ENCODE measurements at places on chromosomes 6 and 20.

- DNase-seq: no peak
These were observed 123.9 kb downstream of the MAP3K4 start for GRCh38 chr6:161115468-161115867.

- no peak for DNase-seq
These were observed 17.2 kb downstream of the CTNNBL1 start for GRCh38 chr20:37711001-37711400.

DNA sequence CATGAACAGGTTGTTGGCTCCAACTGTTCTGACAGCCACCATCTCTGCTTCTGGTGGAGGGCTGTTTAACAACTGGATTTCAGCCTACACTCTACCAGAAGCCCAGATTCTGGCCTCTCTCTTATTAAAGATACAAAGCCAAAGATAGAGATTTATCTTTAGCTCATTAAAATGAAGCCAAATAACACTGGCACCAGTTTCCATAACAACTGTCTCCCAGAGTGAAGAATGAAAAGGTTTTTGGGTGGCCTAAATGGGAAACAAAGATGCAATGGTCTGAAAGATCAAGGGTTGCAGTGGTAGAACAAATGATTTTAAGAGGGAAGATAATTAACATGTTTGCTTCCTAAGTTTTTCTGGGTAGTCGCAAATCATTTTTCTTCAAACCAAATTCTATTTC lies 3.2 kb upstream of the SMPDL3A start:
- DNase-seq: no peak

GRCh38 chr6:109446072-109446471 lies 5.5 kb downstream of the SMPD2 start:
- no peak for DNase-seq

- peak; percentile 67 for DNase-seq
These were observed 2.0 kb downstream of the ZNF335 start for GRCh38 chr20:45969712-45970634.

- DNase-seq: peak; percentile 40
These were observed 44.3 kb downstream of the TRERF1 start for GRCh38 chr6:42407379-42407778.

DNA sequence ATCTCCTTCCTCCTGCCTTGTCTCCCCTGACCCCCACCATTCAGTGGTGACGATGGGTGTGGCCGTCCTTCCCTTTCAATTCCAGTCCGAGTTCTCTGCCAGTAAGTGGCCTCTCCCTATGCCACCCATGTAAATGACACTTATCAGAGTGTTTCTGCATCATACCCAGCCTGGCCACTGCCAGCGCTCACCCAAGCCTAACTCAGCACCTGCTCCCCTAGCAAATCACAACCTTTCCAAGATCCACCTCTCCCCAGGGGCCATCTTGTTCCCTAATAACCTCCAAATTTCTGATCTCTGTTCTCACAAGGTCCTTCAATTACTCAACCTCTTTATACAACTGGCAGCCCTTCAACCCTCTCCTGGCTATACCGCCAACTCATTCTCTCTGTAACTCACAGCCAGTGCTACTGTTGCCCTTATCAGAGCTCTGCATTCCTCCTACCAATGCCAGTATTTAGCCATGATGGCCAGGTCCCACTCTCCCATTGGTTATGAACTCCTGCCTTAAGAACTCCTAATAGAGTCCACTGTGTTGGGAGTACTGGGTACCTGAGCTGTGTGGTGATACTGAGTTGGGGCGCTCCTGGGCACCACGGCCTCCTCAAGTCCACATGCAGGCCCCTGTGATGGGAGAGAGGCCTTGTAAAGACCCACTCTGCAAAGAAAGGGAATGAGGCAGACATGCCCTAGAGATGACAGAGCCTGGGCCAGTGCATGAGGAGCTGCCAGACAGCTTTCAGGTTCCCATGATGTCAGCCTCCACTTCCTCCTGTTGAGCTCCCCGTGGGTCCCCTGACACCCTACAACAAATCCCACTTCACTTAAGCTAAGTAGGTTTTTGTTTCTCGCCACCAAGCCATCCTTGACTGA lies 187.4 kb upstream of the RREB1 start:
- no peak for DNase-seq

- DNase-seq: no peak
These were observed 71.9 kb downstream of the KIF16B start for GRCh38 chr20:16501301-16501700.

GRCh38 chr20:1509237-1509636 lies 18.0 kb upstream of the SIRPB2 start:
- no peak for DNase-seq

- DNase-seq: peak; percentile 7
These were observed 175.7 kb upstream of the AKAP12 start for GRCh38 chr6:151063842-151064647.
